ENCODE measurements at places on chromosomes 16 and 17.

DNA sequence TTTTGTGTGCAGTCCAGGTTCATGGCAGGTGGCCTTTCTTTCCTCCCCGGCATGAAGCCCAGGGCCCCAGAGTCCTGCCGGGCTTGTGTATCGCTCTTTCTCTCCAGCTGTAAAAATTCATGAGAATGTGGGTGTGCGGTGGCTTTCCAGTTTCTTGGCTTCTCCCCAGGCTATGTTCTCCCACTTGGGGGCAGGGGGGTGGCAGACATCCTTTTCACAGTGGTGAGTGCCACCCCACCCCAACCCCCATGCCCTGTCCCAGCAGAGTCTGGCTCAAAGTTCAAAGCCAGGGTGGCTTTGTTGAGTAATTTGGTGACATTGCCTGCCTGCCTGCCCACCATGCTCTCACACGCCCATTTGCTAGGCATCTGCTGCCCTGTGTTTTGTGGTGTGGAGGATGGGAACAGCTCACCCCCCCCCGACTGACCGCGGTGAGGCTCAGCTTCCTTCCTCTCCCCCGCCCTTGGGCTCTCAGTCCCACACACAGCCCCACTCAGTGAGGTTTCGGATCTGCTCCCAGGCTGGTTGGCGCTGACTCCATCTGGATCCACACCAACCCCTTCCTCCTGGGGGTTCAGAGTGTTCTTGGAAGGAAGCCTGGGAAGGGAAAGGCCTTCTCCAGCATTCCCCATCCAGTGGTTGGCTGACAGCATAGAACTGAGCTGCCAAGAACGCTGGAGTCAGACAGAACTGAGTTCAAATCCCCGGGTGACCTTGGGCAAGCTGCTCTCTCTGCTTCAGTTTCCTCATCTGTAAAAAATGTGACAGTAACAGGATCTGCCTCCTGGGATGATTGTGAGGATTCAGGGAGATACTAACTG is 36.0 kb downstream of the CHD9 start:
- DNase-seq = peak; percentile 2

DNA sequence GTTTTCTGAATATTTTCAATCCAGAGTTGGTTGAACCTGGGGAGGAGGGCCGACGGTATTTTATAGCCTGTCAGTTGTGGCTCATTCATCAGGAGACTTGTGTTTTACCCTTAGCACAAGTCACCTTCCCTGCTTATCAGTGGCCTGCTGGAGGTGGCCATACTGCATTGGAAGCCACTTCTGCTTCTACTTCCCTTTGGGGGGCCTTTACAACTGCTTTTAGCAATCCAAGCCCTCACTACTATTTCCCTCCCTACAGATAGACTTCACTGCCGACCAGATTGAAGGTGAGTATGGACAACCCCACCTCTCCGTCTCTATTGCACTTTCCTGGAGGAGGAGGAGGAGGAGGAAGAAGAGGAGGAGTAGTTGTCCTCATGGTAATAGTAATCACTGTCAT is 4.4 kb downstream of the MYL4 start:
- no peak for DNase-seq

GRCh38 chr17:17907469-17907868 is 64.7 kb downstream of the TOM1L2 start:
- DNase-seq = no peak

DNA sequence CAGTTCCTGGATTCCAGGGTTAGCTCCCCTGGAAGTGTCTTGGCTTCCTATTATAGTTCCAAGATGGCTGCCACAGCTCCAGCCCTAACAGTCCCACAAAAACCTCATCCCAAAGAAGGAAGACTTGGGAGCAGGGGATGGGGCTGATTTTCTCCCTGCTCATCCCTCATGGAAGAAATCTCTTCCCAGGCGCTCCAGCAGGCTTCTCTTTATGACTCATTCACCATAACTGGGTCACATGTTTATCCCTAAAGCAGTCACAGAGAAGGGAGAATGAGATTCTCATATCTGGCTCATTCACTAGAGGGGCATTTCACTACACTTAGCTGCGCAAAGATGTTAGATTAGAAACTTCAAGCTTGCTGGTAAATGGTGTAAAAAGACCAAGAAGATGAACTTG is 206.5 kb upstream of the IRX3 start:
- no peak for DNase-seq

- DNase-seq = no peak
These were observed 49.1 kb downstream of the NUP88 start for GRCh38 chr17:5370411-5370810.

Measured in T-cell (primary cell).